SJSA1 (cell line): ENCODE measurements at places on chromosomes 4 and X. TPM values are rescaled to one million over a fixed set of nuclear protein-coding genes. Genes with fewer than 3 reads are reported as not detected.

GRCh38 chr4:3721627-3722026, 44.6 kb upstream of the ADRA2C start:
- no peaks in the 10 kb centered on the region for H3K4me1 ChIP-seq
- H3K27me3 ChIP-seq: peaks cover 6% of the 10 kb centered on the region
- no peak overlapping the region for H3K4me3 ChIP-seq
- no peak overlapping the region for H3K27ac ChIP-seq
- no peaks in the 10 kb centered on the region for H3K36me3 ChIP-seq
- DNase-seq: no peak

- no peak for DNase-seq
- H3K4me1 ChIP-seq: no peaks in the 10 kb centered on the region
- no peak overlapping the region for H3K27ac ChIP-seq
- no peaks in the 10 kb centered on the region for H3K36me3 ChIP-seq
- H3K4me3 ChIP-seq: no peak overlapping the region
These were observed 70.9 kb downstream of the CYTL1 start for GRCh38 chr4:4948370-4948769.

GRCh38 chrX:48833542-48834138, 1.8 kb downstream of the PCSK1N start:
- DNase-seq: no peak
- no peak overlapping the region for H3K4me3 ChIP-seq
- H3K36me3 ChIP-seq: no peaks in the 10 kb centered on the region
- no peaks in the 10 kb centered on the region for H3K4me1 ChIP-seq

DNA sequence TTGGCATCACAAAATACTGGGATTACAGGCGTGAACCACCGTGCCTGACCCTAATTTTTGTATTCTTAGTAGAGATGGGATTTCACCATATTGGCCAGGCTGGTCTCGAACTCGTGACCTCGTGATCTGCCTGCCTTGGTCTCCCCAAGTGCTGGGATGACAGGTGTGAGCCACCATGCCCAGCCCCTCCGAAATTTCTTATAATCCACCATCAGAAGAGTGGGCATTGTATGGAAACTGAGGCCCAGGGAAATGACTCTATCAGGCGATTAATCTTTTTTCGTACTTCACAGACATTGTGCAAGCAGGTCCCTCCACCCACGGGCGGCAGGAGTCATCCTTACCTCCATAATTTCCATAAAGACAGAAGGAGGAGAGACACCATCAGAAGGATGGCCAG, 16.0 kb downstream of the CRLF2 start:
- no peak for DNase-seq
- H3K4me3 ChIP-seq: no peak overlapping the region
- no peaks in the 10 kb centered on the region for H3K36me3 ChIP-seq
- no peak overlapping the region for H3K27ac ChIP-seq
- H3K27me3 ChIP-seq: no peaks in the 10 kb centered on the region

ERAS gene
- total RNA-seq: not detected in 2 replicates

GRCh38 chr4:138775489-138775888, 240.1 kb upstream of the NOCT start:
- DNase-seq: no peak
- no peaks in the 10 kb centered on the region for H3K36me3 ChIP-seq
- no peak overlapping the region for H3K4me3 ChIP-seq
- peaks cover 6% of the 10 kb centered on the region; the same call in 1 of the 2 replicates for H3K27me3 ChIP-seq
- H3K27ac ChIP-seq: no peak overlapping the region
- no peaks in the 10 kb centered on the region for H3K4me1 ChIP-seq

FAAH2 gene
- not detected in 2 replicates for total RNA-seq

GRCh38 chr4:186621959-186622553, 66.7 kb upstream of the MTNR1A start:
- peak overlapping the region; percentile 85 for H3K27ac ChIP-seq
- H3K4me3 ChIP-seq: no peak overlapping the region
- H3K36me3 ChIP-seq: peaks cover 71% of the 10 kb centered on the region
- H3K4me1 ChIP-seq: peaks cover 45% of the 10 kb centered on the region

GRCh38 chr4:149638073-149638472, 177.6 kb downstream of the IQCM start:
- H3K27me3 ChIP-seq: no peaks in the 10 kb centered on the region
- no peak overlapping the region for H3K4me3 ChIP-seq
- H3K27ac ChIP-seq: no peak overlapping the region
- H3K4me1 ChIP-seq: no peaks in the 10 kb centered on the region
- no peaks in the 10 kb centered on the region for H3K36me3 ChIP-seq
